Activated naive CD4-positive, alpha-beta T cell treated with anti-CD3 and anti-CD28 coated beads, Interleukin-2, amount 50 U/mL, for 16 hours (primary cell): ENCODE measurements at places on chromosomes 6 and 20.
A peak's percentile ranks its signal among the peaks of the same experiment; 100 is the strongest.

- no peak for DNase-seq
Measured at GRCh38 chr6:169250660-169251059, 3.0 kb downstream of the THBS2 start.

DNA sequence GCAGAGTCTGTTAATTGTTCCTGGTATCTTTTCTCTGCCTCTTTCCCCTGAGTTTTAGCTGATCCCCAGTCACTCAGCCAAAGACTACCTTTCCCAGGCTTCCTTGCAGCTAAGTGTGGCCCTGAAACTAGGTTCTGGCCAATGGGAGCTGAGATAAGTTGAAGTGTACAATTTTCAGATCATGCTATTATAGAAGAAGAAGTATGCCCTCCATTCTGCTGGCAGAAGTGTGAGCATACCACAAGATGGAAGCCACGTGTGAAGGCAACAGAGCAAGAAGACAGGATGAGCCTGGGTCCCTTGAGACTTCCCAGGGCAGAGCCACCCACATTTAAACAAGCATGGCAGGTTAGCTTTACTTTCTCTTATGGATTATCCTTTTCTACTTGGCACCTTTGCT lies 273.2 kb downstream of the HIVEP2 start:
- DNase-seq = no peak

DNA sequence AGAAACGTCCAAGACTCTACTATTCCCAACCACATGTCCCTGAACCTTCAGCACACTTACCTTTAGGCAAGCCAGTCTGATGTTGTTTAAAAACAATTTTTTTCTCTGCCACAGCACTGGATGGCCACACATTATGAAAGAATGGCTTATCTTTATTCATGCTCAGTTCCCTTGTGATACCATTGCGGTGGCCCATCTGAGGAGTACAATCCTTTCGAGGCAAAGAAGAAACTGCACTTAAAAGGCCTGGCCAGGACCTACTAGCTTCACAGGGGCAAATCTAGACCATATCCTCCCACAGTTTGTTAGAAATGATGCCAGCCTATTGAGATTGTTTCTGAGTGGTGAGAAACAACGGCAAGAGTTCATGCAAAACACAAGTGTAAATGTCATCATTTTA lies 88.4 kb upstream of the PLEKHG1 start:
- DNase-seq = no peak

DNA sequence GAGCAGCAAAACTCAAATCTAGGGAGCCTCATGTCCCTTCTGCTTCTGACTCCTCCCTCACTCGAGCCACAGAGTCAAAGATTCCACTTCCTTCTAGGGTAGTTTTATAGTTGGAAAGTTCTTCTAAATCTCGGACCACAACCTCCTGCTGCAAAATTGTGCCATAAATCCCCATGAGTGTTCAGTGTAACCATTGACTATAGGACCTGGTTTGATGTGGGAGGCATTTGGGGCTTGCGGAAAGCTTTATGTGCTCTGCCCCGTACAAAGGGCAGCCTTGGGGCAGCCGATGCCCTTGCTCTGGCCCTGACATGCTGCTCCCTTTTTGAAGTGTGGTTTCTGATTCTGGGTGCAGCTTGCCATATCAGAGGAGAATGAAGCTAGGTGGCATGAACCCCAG lies 43.6 kb upstream of the IER3 start:
- DNase-seq = no peak

- no peak for DNase-seq
Measured at GRCh38 chr6:116695401-116695800, 14.4 kb downstream of the KPNA5 start.

DNA sequence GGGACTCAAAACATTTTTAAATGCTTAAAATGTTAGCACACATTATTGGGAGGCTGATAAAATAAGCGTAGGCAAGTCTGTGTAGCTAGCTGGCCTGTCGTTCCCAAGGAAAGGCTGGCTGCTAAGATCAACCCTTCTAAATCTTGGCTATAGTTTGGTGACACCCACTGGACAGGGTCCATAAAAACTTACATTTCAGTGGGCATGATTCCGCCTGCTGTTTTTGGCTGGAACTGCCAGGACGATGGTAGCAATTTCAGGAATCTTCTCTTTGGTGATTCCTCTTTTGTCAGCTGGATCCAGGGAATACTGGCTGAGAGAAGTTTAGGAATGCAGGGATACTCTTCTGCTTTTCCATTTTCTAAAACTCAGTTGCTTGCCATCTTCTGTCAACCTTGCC lies 162.2 kb downstream of the NKAIN2 start:
- no peak for DNase-seq

- DNase-seq = peak; percentile 18
Measured at GRCh38 chr20:53581444-53582250, 12.0 kb downstream of the ZNF217 start.

DNA sequence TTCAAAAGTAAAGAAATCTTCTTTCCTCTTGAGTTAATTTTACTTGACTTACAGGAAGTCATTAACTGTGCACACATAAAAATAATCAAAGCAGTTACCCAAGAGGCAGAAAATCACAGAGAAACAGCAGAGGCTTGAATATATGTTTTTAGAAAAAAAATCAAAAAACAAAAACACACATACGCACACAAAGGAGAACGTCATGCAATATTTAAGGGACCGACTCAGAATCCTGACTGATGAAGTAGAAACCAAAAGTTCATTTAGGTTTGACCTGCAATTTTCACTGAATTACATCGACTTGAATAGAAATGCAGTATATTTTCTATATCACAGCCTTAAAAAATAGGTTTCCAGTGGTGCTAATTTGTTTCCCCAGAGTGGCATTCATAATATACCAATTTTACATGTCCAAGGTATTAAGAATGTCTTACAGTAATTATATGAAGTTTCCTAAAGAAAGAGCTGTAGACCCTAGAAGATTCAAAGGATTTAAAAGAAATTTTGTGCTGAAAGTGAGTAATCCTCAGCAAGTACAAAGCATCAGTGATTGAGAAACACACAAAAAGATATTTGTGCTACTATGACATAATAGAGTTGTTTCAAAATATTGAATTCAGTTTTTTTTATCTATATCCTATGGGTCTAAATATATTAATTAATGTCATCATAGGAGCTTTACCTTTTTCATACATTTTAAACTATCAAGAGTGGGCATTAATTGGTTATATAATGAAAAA lies 358.5 kb upstream of the RUNX2 start:
- DNase-seq = no peak

DNA sequence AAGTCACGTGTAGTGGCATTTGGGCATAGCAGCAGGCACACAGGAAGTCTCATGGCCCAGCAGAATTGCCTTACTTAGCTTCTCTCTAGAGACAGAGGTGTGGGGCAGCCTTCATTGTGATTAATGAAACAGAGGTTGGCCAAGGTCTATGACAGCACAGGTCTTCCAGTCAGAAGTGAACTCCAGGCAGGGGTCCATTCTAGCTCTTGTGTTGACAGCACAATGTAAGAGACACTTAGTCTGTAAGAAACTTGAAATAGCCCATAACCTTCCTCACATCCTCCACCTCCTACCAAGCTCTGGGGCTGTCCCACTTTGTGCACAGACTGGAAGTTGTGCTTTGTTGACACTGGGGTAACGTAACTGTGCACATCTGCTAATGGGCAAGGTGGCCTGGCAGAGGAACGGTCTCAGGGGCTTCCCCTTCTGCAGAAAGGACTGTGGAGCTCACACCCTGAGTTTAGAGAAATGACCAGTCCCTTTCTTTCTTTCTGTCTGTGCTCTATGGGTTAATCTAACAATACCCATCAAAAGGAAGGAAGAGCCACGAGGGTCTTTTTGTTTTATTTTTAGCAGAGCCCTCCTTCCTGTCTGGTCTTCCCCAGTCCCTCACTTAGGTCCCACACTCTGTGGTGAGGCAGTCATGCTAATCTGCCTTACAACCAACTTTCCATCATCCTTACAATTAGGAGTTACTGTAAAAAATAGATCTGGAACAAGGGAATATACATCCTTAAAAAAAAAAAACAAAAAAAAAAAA lies 35.6 kb upstream of the TAGAP start:
- no peak for DNase-seq

- no peak for DNase-seq
Measured at GRCh38 chr20:61575151-61575937, 323.3 kb downstream of the CDH4 start.

DNA sequence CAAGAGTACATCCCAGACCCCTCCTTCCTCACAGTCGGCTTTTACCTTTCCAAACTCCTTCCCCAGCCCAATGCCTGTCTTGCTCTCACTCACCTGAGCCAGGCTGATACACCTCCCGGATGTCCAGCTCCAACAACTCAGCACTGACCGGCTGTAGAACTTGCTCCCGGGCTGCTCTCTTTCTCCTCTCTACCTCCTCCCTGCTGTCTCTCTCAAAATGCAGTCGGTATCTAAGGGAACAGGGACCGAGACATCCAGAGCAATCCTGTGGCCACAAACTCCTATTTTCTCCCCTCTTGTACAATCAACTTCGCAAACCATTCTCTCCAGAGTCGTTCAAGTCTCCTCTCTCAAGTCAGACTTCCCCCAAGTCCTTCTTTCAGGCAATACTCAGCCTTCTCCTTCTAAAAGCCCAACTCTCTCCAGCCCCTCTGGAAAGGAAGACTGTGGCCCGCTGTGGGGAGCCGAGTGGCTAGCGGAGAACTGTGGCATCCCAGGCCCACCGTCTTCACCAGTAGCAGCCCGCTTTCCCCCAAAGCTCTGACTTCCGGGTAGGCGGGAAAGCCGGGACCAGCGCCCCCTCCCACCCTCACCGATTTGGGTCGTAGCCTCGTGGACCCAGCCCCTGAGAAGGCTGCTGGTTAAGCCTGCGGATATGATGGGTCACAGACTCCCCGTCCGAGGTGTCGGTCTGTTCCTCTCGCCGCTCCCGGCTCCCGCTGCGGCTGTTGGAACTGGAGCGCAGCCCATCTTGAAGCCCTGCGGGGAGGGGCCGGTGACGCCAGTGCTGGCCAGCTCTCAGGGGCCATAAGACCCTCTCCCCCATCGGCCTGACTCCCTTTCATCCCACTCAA lies 1.1 kb downstream of the GNL1 start:
- DNase-seq = peak; percentile 19

- DNase-seq = no peak
Measured at GRCh38 chr20:24582373-24583168, 113.1 kb downstream of the SYNDIG1 start.

DNA sequence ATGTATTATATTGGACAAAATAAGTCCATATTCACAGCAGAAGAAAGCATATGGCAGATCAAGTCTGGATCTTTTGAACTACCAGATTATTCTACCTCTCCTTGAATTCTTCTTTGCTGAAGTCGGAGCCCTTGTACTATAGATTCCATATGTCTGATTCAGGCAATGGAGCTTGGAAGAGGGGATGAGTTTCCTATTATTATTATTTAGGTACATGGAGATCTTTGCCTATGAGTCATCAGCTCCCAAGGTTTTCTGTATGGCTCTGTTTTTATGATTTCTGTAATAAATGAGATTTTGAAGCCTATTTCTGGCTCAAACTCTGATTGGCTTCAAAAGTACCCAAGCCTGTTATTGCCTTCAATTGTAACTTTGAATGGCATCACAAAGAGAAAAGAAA lies 72.0 kb downstream of the OPRM1 start:
- DNase-seq = no peak

- no peak for DNase-seq
Measured at GRCh38 chr20:58888103-58888502, 35.6 kb downstream of the GNAS start.

GRCh38 chr20:44959082-44959637 lies 1.0 kb downstream of the TOMM34 start:
- no peak for DNase-seq

GRCh38 chr6:31541658-31542521 lies at the start of gene DDX39B:
DDX39B (minus strand) TSS chr6:31542003; CDS start chr6:31540532, 1,471 bp downstream.
- DNase-seq = peak; percentile 94

GRCh38 chr6:116101302-116101718 lies 657 bp downstream of the NT5DC1 start:
- DNase-seq = no peak

GRCh38 chr20:45835825-45836224 lies 2.2 kb downstream of the SNX21 start:
- DNase-seq = no peak

GRCh38 chr6:3454273-3455010 lies 2.4 kb downstream of the SLC22A23 start:
- no peak for DNase-seq

GRCh38 chr6:150723345-150723658 lies 123.6 kb downstream of the PLEKHG1 start:
- DNase-seq = no peak

- DNase-seq = no peak
Measured at GRCh38 chr6:82385102-82385501, 21.5 kb downstream of the TPBG start.

GRCh38 chr6:152121910-152122309 lies 314.4 kb downstream of the ESR1 start:
- DNase-seq = no peak

DNA sequence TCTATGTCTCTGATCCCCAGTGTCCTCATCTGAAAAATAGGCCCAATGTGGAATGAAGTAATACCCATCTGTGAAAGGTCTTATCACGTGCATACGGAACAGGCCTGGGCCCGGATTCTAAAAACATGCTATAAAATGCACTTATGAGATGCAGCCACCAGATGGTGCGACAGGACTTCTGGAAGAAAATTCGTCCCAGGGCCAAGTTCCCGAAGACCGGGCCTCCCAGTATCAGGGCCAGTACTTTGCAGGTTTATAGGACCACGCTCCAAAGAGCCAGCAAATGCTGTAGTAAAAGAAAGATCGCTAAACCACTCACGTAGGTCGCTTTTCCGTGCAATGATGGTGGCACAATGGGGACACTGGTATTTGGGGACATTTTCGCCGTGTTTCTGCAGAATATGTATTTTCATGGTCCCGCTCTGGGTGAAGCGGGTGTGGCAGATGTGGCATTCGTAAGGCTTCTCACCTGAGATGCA lies 10.6 kb downstream of the CTCFL start:
- no peak for DNase-seq

GRCh38 chr6:157498817-157499216 lies 117.8 kb downstream of the ZDHHC14 start:
- DNase-seq = no peak

DNA sequence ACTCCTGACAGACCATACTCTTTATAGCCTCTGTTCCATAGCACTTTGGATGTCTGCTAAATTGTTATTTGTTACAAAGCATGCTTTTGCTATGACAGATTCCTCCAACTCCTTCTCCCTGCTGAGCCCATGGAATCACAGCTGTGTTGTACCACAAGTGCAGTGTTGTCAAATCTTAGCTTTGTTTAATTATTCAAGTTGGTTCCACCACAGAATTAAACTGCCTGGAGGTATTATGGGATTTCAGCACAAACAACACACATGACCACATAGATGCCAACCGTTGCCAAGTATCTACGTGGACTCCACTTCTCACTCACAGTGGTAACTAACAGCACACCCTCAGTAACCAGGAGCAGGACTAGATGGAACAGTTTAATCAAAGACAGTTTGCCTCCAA lies 32.7 kb upstream of the MARCKS start:
- no peak for DNase-seq

- DNase-seq = no peak
Measured at GRCh38 chr6:9697263-9697931, 717.5 kb downstream of the TFAP2A start.

DNA sequence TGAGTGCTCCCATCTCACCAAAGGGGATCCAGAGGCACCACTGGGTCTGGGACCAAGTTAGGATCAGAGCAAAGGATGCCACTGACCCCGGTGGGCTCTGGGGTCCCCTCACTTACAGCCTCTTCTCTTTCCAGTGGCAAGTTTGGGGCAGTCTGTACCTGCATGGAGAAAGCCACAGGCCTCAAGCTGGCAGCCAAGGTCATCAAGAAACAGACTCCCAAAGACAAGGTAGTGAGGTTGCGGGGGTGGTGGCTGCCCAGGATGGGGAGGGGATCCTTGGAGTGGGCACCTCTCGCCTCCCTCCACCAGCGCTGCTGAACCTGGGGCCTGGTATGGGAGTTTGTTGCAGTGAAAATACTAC lies 4.9 kb downstream of the MYLK2 start:
- DNase-seq = no peak
